Germinal center (tissue), 1 donor: ENCODE measurements at places on chromosomes 4 and X.
A peak's percentile ranks its signal among the peaks of the same experiment; 100 is the strongest.

DNA sequence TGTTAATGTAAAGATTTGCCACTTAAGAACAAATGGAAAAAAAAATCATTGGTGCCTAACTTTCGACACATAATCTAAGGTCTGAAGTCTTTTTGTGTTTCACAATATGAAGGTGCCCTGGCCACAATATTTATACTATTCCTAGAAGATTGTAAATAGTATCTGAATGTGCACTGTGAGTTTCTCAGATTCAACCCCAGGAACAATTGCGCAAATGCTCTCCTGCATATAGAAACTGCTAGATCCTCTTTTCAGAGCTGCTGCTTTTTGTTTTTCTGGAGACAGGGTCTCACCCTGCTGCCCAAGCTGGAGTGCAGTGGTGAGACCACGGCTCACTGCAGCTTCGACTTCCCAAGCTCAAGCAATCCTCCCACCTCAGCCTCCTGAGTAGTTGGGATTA is 480.1 kb upstream of the FTHL17 start:
- no peak for DNase-seq

- no peak for DNase-seq
Measured at GRCh38 chrX:100695302-100695701, 36.6 kb downstream of the SYTL4 start.

DNA sequence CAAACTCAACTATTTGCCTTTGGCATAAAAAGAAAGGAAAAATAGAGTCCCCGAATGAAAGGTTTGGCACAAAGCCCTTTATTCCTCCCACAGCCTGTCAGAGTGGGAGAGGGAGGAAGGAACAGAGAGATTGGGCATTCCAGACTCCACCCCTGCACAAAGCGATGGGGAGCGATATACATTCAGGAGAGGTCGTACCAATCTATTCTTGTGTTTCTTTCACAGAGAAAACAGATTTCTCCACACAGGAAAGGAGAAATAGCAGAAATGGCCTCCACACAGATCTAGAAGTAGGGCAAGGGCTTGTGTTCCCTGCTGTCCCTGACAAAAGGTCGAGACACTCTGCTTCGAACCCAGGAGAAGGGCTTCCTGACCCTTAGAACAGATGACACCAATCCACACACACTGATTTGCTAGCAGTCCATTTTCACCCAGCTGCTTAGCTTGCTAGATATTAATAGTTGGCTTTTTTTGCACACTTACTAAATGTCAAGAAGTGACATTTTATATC is 197.4 kb downstream of the MAML3 start:
- DNase-seq = no peak

DNA sequence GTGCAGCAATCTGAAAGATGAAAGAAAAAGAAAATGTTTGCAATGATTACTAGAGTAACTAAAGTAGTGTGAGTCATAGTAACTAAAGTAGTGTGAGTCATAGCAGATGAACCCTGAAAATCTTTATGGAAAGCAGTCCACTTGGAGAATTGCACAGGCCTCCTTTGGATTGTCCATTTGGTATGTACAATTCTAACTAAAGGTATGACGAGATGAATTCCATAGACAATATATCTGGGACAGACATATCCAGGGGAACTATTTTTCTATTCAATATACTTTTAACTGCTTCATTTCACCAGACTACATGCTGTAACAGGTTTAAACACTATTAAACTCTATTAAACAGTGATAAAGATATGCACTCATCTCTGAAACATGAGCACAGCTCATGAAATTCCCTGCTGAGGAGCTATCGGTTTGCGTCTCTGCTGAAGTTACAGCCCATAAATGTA is 798.7 kb downstream of the PCDH7 start:
- DNase-seq = no peak

GRCh38 chr4:161428180-161428965 is 735.4 kb downstream of the FSTL5 start:
- no peak for DNase-seq

DNA sequence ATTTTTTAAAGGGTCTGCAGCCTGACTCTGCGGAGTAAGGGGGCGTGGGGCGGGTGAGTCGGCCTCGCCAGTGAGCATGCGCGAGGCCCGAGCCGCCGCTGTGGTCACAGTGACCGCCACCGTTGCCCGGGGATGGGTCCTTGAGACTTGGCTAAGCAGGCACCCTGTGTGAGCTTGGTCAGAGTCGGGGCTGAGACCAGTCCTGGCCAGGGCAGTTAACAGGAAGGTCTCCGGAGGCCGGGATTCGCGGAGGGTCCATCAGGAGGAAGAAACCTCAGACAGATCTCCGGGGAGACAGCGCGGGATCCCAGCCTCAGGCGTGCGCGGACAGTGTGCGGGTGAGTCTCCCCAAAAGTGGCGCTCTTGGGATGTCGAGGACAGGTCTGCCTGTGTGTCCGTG is 1384.4 kb upstream of the PCDH10 start:
- no peak for DNase-seq

- DNase-seq = no peak
Measured at GRCh38 chrX:65578346-65578745, 43.8 kb upstream of the LAS1L start.

DNA sequence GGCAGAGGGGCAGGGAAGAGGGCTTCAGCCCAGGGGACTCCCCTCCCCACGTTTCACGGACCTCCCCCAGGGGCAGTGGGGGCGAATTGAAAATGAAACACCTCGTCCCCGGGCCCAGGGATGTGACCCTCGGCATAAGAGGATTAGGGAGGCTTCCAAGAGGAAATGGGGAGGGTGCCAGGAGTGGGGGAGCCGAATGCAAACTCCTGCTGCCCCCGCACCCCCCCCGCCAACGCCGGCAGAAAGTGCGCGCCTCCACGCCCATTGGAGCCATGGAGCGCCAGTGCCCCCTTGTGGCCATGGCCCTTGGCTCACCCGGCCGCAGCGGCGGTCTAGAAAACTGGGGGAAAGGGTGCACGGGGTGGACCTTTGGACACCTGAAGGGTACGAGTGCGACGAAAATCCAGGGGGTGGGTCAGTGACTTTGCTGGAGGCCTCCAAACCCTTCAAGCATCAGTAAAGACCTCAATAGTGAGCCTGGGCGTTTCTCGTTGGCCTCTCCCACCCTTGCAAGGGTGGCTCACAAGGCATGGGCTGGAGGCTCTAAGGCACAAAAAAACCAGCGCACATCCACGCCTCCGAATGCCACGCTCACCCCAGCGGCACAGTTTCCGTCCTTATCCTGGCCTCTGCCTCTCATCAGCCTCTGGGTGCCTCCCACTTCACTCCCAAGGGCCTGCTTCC is 120.8 kb upstream of the PJA1 start:
- peak; percentile 55 for DNase-seq

DNA sequence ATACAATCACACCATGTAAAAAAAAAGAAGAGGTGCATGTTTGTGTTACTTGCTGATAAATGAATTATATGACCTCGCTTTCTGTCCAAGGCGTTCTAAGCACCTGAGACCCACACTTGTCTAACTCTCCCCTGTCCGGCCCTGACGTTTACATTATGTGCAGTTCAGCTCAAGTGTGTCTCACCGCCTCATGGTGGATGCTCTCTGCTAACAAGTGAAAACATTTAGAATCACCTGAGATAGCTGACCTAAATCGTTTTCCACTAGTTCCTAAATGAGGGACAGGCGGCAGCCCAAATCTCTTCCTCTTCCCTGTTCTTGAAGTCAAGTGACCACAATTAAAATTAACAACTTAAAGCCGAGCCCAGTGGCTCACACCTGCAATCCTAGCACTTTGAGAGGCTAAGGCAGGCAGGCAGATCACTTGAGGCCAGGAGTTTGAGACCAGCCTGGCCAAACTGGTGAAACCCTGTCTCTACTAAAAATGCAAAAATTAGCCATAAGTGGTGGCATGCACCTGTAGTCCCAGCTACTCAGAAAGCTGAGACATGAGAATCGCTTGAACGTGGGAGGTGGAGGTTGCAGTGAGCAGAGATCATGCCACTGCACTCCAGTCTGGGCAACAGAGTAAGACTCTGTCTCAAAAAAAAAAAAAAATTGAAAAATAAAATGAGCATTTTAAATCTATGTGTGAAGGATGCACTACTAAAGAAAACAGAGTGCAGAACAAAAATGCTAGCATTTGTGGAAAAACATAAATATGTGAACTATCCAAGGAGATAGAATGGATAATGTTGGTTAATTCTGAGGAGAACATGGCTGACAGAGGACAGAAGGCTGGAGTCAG is 3.9 kb upstream of the TIFA start:
- no peak for DNase-seq

- no peak for DNase-seq
Measured at GRCh38 chrX:48090123-48090522, 18.7 kb upstream of the ZNF630 start.

DNA sequence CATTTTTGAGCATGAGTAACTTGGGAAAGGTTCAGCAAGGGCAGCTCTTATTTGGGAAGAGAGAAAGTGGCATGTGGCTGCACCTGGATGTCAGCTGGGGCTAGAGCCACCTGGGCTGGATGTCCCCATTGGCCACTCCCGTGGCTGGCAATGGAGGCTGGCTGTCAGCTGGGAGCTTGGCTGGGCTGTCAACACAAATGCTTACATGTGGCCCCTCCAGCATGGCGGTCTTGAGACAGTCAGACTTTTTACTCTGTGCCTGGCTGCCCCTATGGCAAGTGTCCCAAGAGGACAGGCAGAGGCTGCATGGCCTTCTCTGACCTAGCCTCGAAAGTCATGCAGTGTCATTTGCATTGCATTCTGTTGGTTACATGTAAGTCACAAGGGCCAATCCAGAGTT is 99.6 kb downstream of the FAM53A start:
- no peak for DNase-seq

GRCh38 chrX:72254816-72255215 is 16.0 kb upstream of the ERCC6L start:
- no peak for DNase-seq

- no peak for DNase-seq
Measured at GRCh38 chr4:56671860-56672259, 9.2 kb downstream of the HOPX start.
